ENCODE measurements at places on chromosomes 3 and 15. TPM values are rescaled to one million over a fixed set of nuclear protein-coding genes. Genes with fewer than 3 reads are reported as not detected.

The CLDN11 gene
- 8.7 TPM for total RNA-seq

The ADAMTS17 gene
- total RNA-seq, result 3.5 TPM

The GOLGA8S gene
- 0.09 TPM for total RNA-seq

The CKMT1B gene
- 5.4 TPM for total RNA-seq

- no peak for DNase-seq
Measured at GRCh38 chr3:10371789-10372188, 50.9 kb upstream of the SEC13 start.
